ENCODE measurements at places on chromosomes 11 and 22.
A peak's percentile ranks its signal among the peaks of the same experiment; 100 is the strongest.

- no peak for DNase-seq
These were observed 14.5 kb downstream of the ACP2 start for GRCh38 chr11:47233989-47234668.

GRCh38 chr11:26947379-26947844 is 46.5 kb upstream of the FIBIN start:
- DNase-seq, result no peak

- no peak for DNase-seq
These were observed 147.5 kb downstream of the PARVA start for GRCh38 chr11:12524865-12525264.

DNA sequence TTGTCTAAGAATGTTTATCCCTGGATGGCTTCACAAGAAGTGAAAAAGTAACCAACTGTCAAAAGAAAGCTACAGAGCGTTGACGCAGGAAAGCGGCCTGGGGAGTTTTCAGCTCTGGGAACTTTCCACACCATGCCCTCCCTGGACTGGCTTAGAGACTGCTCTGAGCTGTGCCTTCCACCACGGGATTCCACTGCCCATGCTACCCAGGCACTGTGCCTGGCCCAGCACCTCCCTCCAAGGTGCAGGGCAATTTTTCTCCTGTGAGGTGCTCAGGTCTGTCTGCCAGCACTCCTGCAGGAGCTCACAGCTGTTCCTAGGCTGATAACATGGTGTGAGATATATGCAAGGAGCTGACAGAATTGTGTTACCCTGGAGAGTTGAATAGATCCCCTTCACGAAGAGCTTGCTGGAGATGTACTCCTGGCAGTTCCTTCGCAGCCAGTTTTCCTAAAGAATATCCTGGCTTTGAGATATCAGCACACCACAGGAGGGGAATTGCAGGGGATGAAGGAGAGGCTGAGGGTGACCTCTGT is 258.3 kb upstream of the B3GAT1 start:
- DNase-seq, result no peak

DNA sequence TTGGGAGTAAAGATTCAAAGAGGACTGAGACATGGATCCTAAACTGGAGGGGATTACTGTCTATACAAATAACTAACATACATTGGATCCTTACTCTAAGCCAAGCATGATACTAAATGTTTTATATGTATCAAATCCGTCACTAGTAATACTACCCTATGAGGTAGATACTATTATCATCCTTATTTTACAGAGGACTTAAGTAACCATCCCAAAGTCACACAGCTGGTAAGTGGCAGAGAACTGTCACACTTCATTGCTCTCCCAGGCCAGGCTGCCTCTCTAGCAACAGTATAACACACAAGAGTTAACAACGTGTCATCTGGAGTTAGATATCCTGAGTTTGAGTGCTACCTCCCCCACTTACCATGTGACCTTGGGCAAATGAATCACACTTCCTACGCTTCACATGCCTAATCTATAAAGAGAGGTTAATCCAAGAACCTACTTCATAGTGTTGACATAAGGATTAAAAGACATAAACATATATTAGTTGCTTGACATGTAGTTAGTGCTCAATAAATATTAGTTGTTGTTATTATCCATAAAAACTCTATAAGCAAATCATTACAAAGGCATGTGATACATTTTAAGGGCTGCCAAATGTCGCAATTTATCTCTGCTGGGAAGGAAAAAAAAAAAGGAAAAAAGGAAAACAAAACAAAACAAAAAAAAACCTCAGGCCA is 33.8 kb upstream of the SPON1 start:
- DNase-seq, result no peak

DNA sequence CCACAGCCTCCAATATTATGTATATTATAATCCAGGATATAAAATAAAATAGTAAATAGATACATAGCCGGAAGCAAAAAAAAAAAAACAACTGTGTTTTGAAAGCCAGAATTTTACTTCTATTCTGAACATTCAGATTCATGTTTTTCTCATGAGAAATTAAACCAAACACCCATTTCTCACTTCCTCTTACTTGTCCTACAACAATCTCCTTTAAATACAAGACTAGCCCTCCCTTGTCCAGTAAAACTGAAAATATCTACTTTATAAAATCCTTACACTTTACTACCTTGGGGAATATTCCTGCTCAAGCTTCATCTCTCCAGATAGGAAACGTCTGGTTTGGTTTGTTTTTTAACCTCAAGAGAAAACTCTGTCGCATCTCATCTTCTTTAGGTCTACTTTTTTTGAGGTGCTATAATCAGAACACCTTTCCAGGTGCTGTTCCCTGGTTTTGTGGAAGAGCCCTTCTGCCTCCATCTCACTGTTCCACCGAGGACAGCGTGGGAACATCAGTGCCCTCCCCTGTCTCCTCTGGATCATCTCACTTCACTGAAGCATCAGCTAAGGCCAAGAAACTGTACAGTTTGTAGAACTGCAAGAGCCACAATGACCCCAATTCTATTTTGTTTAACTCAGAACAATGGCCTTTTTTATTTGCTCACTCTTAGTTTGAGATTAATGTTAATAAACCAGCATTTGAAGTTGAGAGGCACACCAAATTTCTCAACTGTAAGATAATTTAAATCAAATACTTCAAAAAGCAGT is 82.0 kb upstream of the ARHGAP32 start:
- DNase-seq, result no peak

DNA sequence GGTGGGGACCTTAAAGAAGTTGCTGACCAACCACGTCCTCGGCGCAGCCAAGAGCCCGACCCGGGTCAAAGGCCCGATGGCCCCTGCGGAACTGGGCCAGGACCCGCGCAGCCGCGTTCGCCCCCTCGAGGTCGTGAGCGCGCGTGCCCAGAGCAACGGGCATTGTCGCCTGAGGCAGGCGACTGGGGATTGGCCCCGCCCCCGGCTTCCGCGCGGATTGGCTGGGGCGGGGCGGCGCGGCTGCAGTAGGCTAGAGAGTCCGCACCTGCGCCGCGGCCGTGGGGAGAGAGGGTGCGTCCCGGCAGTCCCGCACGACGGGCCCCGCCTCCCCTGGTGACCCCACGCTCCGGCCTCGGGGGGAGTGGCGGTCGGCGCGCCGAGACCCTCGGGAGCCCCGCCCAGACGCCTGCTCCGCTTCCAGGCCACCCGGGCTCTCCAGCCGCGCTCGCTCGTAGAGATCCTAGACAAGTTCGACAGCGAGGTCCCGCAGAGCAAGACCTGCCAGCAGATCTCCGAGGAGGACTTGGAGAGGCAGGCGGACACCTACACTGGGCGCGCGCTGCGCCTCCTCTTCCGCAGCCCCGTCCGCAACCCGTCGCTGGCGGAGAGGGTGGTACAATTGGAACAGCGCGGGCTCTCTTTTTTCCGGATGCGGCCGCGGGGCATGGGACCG is 8.3 kb upstream of the PPIL2 start:
- DNase-seq, result peak; percentile 68

DNA sequence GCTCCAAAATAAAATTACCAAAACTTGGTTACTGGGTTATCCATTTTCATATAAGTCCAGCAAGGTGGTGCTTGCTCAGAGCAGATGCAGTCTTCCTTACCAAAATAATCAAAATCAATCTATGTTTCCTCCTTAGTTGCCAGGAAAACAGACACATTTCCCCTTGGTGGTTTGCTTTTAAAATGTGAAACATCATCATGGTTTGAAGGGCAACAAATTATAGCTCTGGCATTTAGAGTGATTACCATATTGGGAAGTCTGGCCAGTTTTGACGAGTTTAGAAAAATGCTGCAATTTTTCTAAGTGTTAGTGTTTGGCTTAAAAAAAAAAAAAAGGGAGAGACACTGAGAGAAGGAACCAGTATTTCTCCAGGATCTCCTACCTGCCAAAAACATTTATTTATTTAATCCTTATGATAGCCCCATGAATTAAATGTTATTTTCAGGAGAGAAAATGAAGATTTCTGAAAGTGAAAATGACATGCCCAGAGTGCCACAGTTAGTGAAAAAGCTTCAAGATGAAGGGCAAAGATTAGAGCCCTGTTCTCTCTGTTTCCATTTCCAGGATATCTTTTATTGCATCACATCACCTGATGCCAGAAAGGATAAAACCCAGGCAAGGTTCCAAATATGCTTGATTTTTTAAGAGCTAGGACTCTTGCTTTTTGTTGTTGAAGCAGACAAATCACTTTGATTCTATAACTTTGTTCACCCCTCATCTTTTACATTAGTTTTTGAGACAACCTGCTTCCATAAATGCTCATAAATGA is 29.6 kb upstream of the TBCEL start:
- no peak for DNase-seq

GRCh38 chr11:128727796-128728431 is 34.0 kb downstream of the FLI1 start:
- no peak for DNase-seq

- DNase-seq, result no peak
These were observed 401.6 kb upstream of the CCDC90B start for GRCh38 chr11:83687787-83688186.

GRCh38 chr11:120233207-120233803 is 6.6 kb upstream of the POU2F3 start:
- DNase-seq, result no peak

GRCh38 chr11:86644291-86644690 is 28.1 kb downstream of the ME3 start:
- DNase-seq, result no peak
